ENCODE measurements at places on chromosomes 2 and 18.

- no peak for DNase-seq
Observed at GRCh38 chr18:50192995-50193795, 1.8 kb downstream of the MYO5B start.

DNA sequence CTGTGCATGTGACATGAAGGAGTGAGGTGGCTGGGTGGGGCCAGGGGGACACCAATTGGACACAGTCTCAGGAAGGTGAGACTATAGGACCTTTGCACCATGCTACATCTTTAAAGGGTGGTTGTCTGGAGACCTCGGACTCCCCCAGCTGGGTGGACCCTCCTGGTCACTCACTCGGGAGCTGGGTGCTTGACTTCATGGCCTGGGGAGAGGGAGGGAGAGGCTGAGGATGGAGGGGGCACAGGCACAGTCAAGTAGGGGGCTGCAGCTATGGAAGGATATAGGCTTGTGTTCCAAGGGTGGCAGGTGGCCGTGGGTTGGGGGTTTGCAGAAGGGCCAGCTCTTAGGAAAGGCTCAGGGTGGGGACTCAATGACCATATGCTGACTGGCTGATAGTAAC is 7.1 kb upstream of the CELF4 start:
- DNase-seq: no peak

GRCh38 chr2:237459741-237460174 is 27.3 kb upstream of the MLPH start:
- DNase-seq: no peak

- DNase-seq: no peak
Observed at GRCh38 chr2:128444121-128444771, 125.6 kb upstream of the HS6ST1 start.

GRCh38 chr18:74530584-74530862 is 3.8 kb upstream of the CNDP1 start:
- no peak for DNase-seq

DNA sequence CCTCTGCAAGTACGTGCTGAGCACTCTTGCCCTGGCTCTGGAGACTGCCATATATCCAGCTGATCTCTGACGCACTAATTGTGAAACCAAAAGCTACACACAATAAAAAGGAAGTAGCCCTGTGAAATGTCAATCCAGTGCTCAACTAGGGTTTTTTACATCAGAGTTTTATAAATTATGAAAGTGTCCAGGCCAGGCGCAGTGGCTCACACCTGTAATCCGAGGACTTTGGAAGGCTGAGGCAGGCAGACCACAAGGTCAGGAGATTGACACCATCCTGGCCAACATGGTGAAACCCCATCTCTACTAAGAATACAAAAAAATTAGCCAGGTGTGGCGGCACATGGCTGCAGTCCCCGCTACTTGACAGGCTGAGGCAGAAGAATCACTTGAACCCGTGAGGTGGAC is 24.5 kb upstream of the PEX13 start:
- no peak for DNase-seq

DNA sequence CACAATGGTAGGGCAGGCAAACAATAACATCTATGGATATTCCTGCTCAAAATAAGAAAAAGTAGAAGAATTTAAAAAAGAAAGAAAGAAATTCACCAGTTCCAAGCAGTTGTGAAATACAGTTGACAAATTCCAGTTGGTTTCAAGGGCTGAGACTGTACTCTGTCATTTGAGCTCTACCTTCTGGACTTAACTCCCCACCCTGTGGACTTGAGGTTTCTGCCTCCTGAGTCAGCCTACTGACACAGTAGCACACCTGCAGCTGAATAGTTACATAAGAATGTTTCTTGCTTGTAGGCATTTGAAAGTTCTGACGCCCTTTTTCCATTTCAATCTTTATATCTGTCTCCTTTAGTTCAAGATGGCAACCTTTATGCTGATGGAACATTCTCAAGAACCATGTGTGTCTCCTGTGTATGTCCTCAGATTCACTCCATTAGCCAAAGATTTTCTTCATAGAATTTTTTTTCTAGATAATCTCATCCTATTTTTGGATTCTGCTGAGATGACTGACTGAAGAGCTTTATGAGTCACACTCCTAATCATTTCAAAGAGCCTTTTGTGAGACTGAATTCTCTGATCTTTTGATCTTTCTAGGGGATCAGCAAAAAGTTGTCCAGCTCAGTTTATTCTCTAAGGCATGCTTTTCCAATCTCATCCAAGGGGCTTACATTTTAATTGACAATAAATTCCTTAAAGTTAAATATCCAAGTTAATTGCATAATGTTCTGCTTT is 19.1 kb downstream of the NETO1 start:
- DNase-seq: no peak

- DNase-seq: no peak
Observed at GRCh38 chr2:27891673-27892105, 1.2 kb downstream of the BABAM2 start.

- no peak for DNase-seq
Observed at GRCh38 chr2:108363024-108363907, 14.5 kb upstream of the SULT1C4 start.

GRCh38 chr2:166628478-166629136 is 134.6 kb upstream of the SCN7A start:
- DNase-seq: no peak

GRCh38 chr2:119508756-119509155 is 15.5 kb downstream of the SCTR start:
- no peak for DNase-seq

All from activated naive CD4-positive, alpha-beta T cell (primary cell).